ENCODE measurements at places on chromosomes 13 and 19.

DNA sequence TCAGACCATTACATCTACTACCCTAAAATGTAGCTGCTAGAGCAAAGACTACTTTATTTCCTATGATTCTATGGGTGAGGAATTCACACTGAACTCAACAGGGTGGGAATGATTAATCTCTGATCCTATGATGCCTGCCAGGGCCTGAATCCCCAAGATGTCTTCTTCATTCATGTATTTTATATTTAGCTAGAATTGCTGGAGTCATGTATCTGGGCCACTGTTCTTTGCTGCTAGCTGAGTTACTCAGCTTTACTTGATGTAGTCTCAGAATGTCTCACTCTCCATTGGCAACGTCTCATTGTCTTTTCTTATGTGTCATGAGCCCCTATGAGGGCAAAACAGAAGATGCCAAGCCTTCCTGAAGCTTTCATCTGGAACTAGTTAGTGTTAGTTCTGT lies 21.1 kb downstream of the ZNF582 start:
- no peak for DNase-seq

GRCh38 chr13:75931116-75931515 lies 295.0 kb downstream of the LMO7 start:
- no peak for DNase-seq

GRCh38 chr13:34749046-34749445 lies 193.0 kb upstream of the NBEA start:
- no peak for DNase-seq

DNA sequence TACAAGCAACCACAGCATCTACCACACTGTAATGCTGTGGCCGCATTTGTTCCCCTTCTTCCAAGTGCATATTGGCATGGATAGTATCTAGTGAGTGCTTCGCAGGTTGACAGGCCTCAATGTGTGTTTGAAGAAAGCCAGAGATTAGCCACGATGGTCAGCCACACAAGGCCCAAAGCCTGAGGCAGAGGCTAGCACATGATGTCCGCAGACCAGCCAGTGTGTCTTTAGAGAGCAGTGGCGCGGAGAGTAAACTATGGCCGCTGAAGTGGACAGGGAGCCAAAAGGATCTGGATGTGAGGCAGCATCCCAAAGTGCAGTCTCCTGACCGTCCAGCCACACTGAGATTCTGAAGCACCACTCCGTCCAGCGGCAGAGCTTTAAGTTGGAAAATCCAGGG lies 36.0 kb downstream of the BRD4 start:
- DNase-seq: no peak

DNA sequence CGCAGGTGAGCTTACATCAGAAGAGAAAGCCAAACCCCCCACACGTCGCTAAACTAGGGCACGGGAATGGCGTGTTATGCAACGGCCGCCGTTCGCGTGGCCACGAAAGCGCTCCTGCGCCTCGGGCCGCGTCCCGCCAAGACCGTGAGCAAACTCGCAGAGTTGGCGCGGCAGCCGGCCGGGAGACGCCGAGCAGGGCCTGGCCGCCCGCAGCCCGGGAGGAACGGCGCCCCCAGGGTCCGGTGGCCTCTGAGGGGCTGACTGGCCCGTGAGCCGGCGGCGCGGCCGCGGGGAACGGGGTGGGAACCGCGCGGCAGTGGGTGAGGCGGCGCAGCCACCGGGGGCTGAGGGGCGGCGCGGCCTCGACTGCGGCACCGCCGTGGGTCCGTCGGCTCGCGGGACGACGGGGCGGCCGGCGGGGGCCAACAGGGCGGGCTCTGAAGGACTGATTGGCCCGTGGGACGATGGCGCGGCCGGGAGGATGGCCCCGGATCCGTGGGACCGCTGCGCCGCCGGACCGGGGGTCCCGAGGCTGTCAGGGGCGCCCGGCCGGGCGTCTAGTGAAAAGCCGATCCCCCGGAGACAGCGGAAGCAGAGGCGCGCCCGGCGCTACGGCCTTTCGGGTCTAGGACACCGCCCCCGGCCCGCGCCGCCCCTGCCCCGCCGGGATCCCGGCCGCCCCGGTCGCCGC lies 903 bp downstream of the LATS2 start:
- no peak for DNase-seq
